Colonic mucosa (tissue), 4 donors: ENCODE measurements at places on chromosomes 16 and 17. TPM values are rescaled to one million over a fixed set of nuclear protein-coding genes. Genes with fewer than 3 reads are reported as not detected.

TLCD3B gene
- 0.49 TPM for total RNA-seq

SERPINF2 gene
- total RNA-seq: 1.0 TPM

ZNF597 gene
- 1.4 TPM for total RNA-seq

TMC8 gene
- total RNA-seq: 5.4 TPM

ABCC12 gene
- total RNA-seq: not detected

MYH8 gene
- not detected for total RNA-seq

MT4 gene
- not detected for total RNA-seq
